NCI-H69 (cell line): ENCODE measurements at places on chromosomes 2 and 18.

GRCh38 chr2:25234738-25235137, 66.4 kb upstream of the POMC start:
- peak; percentile 17 for DNase-seq

DNA sequence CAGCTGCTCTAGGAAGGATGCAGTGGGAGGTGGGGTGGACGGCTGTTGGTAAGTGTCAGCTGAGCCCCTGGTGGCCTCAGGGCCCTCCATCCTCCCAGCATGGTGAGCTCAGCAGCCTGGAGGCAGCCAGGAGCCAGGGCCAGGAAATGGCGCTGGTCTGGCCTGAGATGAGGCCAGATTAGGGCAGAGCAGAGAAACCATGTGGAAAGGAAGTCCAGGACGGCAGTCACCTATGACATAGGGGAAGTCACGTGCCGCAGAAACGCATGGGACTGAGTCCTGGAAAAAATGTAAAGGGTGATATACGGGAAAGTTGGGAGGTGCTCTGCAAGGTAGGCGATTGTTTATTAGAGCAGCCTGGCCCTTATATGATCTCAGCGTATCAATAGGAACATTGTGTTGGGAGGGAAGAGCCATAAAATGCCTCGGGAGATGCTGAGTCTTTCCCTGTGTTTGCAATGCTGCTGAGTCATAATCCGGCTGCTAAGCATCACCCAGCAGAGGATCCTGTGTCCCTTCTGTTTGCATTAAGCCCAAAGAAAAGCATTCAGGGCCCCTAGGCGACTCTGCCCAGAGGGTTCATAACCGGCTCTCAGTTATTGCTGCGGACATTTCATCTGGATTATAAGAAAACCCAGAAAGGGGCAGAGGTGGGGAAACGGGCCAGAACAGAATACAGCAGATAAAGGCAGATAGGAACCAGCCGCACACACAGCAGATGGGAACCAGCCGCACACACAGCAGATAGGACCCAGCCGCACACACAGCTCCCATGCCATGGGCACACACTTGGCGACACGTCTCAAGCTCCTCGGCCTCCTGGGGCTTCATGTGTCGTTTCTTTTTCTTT, 30.3 kb upstream of the B3GNT7 start:
- DNase-seq: peak; percentile 85

- no peak for DNase-seq
These were observed 389.6 kb downstream of the TRIB2 start for GRCh38 chr2:13106302-13106701.

- DNase-seq: no peak
These were observed 277.0 kb downstream of the CPS1 start for GRCh38 chr2:210833403-210833802.

GRCh38 chr2:149170911-149171310, 132.4 kb downstream of the LYPD6B start:
- DNase-seq: no peak

DNA sequence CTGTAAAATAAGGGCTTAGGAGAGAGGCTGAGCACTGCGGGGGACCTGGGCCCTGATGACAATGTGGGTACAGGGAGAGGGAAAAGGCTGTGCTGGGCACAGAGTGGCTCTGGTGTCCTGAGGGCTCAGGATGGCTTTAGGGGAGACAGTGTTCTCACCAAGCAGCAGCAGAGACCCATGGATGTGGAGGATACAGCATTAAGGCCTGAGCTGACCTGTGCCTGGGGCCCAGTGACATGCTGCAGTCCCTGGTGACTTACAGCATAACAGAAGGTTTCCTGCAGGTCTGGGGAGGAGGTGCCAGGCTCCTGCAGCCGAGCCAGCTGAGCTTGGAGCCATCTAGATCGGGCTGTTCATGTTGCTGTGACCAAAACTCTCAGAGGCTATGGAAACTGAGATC, 191.3 kb upstream of the SMAD2 start:
- peak; percentile 37 for DNase-seq

DNA sequence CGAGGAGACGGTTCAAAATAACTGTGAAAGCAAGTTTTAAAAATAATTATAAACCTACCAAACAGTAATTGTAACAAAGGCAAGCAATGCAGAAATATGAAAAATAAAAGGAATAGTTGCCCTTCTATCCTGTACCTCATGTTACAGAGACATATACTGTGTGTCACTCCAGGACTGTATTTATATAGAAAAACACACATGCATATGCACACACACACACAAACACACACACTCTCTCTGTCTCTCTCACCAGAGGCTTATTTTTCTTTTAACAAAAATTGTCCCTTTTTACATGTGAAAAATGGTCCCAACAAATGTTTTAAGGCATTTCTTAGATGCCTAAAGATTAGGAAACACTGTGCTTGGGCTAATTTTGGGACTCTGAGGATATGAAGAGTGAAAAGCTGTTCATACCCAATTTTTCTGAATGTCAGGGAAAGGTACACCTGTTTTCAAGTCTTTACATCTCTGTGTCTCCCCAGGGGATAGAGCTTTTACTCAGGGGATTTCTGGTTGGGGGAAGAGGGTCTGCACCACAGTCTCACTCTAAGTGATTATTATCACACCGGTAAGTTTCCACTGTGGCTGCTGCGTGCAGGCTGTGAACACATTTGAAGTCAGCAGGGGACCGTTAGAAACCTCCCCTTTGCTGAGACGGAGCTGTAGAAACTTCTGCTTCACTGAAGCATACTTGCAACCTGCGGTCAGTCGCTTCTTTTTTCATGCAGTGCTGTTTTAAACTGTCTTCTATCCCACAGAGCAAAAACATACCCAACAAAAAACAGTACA, 51.4 kb upstream of the SPAG16 start:
- DNase-seq: peak; percentile 24

DNA sequence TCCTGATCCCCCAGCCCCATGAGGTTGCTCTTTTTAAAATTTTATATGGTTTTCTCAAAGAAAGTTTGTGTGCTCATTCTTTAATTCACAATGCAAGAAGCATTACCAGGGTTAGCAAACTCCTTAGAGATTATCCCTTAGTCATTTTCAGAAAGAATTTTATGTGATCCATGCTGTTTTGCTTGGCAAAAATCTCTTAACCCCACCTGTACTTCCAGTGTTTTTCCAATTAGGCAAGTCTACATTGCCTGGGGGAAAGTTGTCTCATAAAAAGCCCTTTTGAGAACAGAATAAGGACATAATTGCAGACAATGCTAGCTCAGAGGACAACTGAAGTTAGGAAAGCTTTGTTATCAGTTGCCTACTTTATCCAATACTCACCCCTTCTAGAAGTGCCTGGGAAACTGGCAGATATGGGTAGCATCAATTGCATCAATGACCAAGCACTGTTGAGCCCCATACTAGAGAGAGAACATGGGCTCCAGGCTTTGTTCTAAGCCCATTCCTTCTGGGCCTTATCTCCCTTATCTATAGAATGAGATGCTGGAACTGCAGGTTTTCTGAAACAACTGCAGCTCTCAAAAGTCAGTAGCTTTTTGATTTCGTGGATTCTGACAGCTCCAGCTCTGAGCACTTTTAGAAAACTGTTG, 265.9 kb upstream of the SPHKAP start:
- DNase-seq: peak; percentile 59

- DNase-seq: no peak
These were observed 923.4 kb downstream of the SOCS6 start for GRCh38 chr18:71212222-71212621.

DNA sequence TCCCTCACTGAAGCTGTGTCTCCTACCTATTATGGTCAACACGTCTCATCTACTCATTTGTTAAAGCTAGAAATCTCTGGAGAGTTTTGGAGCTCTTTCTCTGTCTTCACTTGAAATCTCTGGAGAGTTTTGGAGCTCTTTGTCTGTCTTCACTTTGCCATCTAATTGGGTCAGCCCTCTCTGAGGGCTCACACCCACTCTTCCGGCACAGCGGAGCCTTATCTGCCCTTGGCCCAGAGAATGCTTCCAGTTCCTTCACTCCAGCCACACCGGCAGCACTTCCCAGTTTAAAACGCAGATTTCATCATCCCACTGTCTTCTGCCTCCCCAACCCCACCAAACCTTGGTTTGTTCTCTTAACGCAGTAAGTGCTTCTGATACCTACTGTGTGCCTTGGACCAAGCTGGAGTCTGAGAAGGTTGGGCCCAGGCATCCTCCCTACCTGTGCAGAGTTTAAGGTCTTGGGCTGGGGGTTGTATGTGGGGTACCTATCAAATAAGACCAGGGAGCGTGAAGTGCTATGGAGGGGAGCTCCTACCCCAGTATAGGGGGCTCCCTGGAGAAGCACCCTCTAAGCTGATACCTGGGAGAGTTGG, 5.0 kb downstream of the HPCAL1 start:
- no peak for DNase-seq

GRCh38 chr2:229566370-229566769, 148.0 kb downstream of the DNER start:
- DNase-seq: no peak

- DNase-seq: peak; percentile 12
These were observed 115.6 kb downstream of the SEPTIN10 start for GRCh38 chr2:109497911-109498870.
